Activated CD4-positive, alpha-beta T cell treated with anti-CD3 and anti-CD28 coated beads, Interleukin-2, amount 50 U/mL, for 24 hours (primary cell): ENCODE measurements at places on chromosomes 3 and 15.

DNA sequence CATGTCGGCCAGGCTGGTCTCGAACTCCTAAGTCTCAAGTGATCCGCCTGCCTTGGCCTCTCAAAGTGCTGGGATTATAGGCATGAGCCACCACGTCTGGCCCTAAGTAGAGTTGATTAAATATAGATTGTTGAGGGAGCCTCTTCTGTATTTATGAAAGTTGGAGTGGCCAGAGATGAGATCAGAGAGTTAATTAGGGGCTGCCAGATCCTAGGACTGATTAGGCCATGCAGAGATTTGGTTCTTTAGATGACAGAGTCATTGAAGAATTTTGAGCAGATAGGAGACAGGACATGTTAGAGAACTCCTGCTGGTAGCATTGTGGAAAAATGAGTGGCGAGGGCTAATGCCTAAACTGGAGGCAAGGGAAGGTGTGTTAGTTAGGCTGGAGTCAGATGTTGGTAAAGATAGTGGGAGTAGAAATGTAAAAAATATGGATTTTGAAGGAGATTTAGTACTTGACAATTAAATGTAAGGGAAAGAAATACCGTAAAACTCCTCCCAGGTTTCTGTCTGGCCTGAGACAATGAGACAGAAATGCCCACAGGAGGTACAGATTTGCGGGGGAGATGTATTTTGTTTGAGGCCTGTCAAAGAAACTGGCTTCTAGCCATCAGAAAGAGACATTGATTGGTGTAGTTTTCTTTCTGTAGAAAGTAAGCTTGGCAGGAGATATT is 23.4 kb downstream of the SACM1L start:
- no peak for DNase-seq

DNA sequence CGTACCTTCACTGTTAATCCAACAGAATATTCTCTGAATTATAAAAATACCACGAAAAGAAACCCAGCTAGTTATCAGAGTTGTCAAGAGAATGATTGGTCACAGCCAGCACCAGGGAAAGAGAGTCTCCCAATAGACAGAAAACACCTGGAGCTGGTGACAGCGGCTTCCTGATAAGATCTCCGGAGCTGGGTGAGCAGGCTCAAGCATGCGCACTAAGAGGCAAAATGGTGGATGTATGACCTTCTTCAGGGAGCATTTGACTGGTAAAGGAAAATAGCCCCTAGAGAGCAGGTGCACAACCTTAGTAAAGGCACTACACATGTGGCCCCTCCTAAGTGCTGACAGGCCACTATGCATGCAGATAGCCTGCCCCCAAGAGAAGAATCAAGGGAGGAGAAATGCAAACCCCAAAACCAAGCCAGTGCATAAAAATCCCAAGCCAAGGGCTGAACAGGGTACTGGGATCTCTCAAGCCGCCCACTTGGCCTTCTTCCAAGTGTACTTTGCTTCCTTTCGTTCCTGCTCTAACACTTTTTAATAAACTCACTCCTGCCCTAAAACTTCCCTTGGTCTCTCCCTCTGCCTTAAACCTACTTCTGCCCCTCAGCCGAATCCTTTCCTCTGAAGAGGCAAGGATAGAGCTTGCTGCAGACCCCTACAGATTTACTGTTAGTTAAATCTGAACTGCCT is 93.2 kb downstream of the UACA start:
- DNase-seq, result no peak

- no peak for DNase-seq
Observed at GRCh38 chr3:25338158-25338725, 89.8 kb upstream of the RARB start.

GRCh38 chr3:137761563-137762503 is 2.3 kb upstream of the SOX14 start:
- no peak for DNase-seq

- no peak for DNase-seq
Observed at GRCh38 chr3:106071306-106071705, 202.5 kb upstream of the CBLB start.

DNA sequence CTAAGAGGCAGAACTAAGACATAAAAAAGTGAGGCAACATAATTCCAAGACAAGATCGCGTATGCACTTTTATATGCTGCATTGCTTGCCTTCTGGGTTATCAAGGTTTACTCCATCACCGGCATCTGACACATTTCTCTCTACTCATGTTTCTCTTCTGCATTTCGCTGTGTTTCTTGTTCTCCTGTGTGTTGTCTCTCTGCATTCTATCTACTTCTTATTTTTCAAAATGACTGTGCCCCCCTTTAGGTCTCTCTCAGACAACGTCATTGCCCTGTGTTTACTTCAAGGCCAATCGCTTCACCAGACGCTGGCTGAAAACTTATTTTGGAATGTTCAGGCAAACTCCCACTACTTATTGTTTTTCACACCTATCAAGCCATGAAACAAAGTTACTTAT is 280.4 kb downstream of the KCNH8 start:
- DNase-seq, result no peak

DNA sequence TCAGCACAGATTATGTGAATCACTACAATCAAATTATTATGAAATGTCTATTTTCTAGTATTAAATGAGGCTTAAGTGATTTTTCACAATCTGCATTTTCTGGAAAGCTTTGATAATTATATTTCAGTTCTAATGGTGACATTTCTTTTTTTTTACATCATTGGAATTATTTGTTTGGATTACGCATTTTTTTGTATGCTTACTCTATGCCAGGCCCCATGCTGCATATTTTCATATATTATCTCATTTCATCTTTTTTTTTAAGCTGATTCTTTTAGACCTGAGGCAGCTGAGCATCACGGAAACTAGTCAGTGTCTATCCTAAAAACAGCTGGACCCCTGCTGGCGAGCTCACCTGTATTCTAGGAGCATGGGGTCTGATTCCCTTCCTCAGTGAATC is 31.1 kb downstream of the SLCO3A1 start:
- DNase-seq, result no peak

GRCh38 chr3:184317201-184317600 is 2.8 kb downstream of the EIF4G1 start:
- no peak for DNase-seq
